Activated T-helper 17 cell treated with anti-CD3 and anti-CD28 coated beads, Interleukin-2, amount 50 U/mL, for 72 hours (primary cell): ENCODE measurements at places on chromosomes 1 and 21. TPM values are rescaled to one million over a fixed set of nuclear protein-coding genes. Genes with fewer than 3 reads are reported as not detected.

The RBM11 gene
- total RNA-seq: 2.9 TPM

The SPRR2F gene
- total RNA-seq: not detected

The HSD3B1 gene
- not detected for total RNA-seq

The EPHB2 gene
- not detected for total RNA-seq

The GNB1 gene
- total RNA-seq: 266 TPM

The ATP6V1G3 gene
- total RNA-seq: not detected

The ACTL8 gene
- 0.28 TPM for total RNA-seq

The PGLYRP3 gene
- not detected for total RNA-seq

GRCh38 chr1:42679364-42679983, 2.7 kb upstream of the YBX1 start:
- no peak for ATAC-seq

DNA sequence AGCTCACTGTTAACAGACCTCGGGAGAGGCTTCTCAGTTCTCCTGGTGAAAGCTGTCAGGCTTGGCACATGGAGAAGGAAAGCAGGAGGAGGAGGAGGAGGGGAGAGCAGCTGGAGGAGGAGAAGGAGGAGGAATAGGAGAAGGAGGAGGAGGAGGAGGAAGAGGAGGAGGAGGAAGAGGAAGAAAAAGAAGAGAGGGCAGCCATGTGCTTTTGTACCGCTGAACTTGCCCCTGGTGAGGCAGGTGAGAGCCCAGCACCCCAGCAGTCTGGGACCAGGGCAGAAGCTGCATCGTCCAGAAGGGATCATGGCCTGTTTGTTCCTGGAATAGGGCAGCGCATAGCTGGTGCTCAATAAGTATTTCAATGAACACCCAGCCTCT, 21.3 kb upstream of the GRHL3 start:
- no peak for ATAC-seq

DNA sequence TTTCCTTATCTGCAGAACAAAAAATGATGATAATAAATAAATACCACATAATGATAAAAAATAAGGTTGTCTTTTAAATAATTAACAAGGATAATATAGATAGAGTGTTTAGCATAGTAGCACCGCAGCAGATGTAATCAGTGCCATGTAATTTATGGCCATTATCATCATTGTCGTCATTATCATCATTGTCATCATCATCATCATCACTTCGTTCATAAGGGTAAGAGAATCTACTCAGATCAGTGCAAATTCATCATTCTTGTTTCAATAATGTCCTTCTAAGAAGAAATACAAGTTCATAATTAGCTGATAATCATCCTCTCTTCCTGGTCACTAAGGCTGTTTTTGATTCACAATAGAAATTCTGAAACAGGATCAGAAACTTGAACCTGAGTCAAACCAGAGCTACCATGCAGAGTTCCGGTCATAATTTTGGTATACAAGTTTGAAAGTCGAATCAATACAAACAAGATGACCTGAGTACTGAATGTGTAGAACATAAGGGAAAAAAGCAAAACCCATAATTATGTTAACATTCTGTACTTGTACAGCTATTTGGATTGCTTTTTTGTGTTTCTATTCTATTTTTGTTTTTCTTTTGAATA, 172.0 kb downstream of the LRRC40 start:
- ATAC-seq: no peak

DNA sequence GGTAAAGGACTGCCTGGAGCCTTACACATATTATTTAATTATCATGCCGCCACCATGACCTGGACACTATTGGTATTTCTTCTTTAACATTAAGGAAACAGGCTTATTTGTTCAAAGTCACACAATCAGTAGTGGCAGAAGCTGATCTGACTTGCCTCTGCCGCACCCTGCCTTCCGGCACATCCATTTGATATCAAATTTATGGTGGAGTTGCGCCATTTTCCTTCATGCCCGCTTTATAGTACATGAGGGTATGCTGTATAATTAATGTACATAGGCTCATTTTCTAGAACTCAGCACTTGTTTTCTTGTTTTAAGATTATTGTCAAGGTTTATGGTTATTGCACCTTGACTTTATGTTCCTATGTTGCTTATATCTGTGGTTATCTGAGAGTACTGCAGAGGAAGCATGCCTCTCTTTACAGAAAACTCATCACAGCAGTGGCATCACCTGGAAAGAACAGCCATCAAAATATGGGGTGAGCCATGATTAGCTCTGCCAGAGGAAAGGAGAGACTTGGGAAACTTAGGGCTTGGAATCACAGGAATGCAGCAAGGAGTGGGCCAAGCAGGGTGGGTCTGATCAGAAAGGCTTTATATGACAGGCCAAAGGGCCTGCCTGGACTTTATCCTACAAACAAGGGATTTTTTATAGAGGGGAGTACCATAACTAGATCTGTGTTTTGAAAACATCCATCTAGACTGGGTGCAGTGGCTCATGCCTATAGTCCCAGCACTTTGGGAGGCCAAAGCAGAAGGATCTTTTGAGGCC, 72.2 kb upstream of the GJB5 start:
- ATAC-seq: no peak

DNA sequence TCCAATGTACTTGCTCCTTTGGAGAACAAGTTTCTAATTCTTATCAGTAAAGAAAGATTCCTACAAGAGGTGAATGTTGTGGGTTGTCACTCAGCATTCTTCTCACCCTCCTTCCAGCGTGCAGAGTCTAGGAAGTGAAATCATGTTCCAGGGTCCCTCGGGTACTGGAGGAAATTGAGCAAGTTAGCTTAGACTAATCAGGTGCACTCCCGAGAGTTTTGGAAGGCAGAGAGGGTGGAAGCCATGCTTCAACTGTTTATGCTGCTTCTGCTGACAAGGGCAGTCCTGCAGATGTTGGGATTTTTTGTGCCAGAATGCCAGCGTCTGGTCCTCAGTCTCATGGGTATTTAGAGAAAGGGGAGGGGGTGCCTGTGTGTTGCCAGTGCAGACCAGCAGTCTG, 5.3 kb upstream of the C1orf115 start:
- no peak for ATAC-seq

DNA sequence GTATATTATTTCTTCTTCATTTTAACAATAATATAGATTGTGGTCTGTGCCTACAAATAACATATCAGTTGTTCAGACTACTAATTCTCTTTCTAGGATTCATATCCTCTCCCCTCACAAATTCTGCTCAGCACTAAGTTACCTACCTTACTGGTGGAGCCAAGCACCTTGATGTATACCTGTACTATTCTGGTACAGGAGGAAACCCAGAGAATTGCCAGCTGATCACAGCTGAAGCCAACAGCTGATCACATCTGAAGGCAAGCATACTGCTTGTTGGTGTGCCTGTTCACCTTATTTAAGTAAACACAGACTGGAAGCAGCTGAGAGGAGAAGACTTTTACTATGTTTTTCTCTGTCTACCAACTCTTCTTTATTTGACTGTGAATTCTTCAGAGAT, 101.8 kb downstream of the PBX1 start:
- no peak for ATAC-seq

GRCh38 chr1:243249214-243249613, 5.9 kb downstream of the CEP170 start:
- ATAC-seq: no peak

- no peak for ATAC-seq
These were observed 14.0 kb downstream of the GTF2B start for GRCh38 chr1:88877382-88877825.

DNA sequence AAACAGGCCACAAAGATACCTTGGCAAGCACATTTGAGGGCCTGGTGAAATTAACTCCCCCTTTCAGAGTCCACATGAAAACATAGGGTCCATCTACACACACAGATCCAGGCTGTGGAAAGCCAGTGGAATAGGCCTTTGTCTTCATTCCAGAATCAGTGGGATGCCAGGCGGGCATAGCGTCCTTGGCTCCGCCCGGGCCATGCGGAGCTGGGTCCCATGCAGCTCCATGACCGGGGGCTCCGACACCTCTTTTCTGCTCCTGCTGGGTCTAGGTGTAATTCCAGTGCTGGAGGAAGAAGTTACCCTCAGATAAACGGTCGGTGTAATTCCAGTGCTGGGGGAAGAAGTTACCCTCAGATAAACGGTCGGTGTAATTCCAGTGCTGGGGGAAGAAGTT, 63.6 kb upstream of the COL6A1 start:
- no peak for ATAC-seq

DNA sequence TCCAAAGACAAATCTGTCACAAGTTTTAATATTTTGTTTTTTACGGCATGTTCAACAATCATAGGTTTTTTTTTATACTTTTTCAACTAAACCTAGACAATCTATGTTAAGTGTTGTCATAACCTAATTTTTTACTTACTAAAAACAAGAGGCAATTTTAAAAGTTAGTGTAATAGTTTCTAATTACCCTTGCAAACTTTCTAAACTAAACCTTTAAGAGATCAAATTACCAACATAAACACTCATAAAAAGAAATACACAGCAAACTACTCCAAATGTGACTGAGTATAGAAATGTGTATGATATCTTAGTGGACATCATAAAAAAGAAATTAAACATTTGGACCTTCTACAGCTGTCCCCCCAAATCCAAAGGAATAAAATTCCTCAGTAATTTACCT, 10.0 kb downstream of the ZNF281 start:
- ATAC-seq: no peak

GRCh38 chr1:214952648-214953047, 129.9 kb upstream of the KCNK2 start:
- ATAC-seq: no peak

- ATAC-seq: no peak
These were observed 6.8 kb downstream of the HIPK1 start for GRCh38 chr1:113935970-113936369.

GRCh38 chr1:25640646-25641328, 24.2 kb downstream of the MAN1C1 start:
- ATAC-seq: no peak

DNA sequence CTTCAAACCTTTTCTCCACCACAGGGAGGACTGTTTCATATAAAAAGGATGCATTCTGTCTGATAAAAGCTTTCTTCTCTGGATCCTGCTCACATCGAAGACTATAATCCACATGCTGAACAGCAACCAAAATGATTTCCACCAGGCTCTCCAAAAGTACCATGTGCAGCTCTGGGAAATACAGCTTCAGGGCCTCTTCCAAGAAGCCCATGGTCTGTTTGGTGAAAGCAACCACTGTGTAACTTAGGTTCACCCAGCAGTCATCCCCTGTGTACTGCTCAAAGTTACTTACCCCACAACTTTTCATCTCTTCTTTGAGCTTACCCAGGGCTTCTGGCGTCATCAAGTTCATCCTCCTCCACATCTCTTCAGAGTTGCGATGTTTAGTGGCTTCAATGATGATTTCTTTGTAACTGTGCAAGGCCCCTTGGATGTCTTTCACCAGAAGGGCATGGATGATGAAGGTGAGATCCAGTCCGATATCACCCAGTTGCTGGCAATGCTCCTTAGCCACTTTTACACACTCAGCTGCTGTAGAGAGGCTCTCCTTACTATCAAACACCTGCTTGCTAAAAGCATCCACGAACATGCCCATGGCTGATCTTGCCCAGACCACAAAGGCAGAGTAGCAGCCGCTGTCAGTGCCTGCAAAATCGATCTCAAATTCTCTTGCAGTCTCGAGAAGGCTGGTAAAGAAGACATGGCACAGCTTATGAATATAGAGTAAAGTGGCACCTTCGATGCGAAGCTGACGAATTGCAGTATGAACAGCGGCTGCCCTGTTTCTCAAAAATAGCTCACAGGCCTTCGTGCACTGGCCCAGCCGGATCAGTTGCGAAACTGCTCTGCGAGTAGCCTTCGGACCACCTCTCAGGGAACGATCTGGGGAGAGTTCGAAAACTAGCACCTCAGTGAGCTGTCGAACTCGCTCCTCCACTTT, 1.7 kb downstream of the EXOC8 start:
- ATAC-seq: no peak

DNA sequence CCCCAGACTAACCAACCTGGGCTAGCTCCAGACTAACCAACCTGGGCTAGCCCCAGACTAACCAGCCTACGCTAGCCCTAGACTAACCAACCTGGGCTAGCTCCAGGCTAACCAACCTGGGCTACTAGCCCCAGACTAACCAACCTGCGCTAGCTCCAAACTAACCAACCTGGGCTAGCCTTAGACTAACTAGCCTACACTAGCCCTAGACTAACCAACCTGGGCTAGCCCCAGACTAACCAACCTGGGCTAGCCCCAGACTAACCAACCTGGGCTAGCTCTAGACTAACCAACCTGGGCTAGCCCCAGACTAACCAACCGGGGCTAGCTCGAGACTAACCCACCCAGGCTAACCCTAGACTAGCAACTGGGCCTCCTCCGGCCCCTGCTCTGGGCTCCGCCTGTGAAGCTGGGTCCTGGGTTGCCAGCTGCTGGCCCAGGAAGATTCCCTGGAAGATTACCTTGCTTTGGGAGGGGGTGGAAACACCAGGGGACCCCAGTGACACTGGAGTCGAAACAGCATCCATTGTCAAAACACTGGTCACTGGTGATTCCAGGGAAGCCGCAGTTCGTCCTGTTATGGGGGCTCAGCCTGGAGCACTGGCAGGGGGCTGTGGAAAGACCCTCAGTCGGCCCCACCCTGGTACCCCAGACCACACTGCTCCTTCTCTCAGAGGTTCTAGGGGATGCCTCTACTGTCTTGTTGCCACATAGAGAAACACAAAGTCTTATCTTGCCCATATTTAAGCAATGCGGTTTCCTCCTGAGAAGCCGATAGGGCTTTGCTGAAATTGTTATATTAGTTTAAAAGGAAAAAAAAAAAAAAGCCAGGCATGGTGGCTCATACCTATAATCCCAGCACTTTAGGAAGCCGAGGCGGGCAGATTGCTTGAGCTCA, 1.1 kb downstream of the TFF2 start:
- ATAC-seq: no peak

DNA sequence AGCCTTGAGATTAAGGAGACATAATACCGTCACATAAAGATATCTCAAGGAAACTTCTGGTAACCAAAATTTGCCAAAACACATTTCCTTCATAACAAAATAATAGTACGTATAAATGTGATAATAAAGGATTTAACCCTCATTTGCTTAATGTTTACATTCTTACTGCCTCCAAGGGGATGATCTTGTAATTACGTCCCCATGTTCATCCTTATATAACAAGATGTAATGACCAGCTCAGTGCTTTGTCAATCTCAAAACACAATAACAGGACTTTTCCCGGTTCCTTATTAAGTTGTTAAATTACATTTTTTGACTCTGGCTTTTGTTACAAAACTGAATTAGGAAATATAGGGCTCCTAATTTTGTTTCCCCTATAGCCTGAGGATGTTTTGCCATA, 41.3 kb upstream of the UHMK1 start:
- no peak for ATAC-seq

GRCh38 chr1:197994907-197995407, 77.8 kb downstream of the LHX9 start:
- ATAC-seq: no peak

DNA sequence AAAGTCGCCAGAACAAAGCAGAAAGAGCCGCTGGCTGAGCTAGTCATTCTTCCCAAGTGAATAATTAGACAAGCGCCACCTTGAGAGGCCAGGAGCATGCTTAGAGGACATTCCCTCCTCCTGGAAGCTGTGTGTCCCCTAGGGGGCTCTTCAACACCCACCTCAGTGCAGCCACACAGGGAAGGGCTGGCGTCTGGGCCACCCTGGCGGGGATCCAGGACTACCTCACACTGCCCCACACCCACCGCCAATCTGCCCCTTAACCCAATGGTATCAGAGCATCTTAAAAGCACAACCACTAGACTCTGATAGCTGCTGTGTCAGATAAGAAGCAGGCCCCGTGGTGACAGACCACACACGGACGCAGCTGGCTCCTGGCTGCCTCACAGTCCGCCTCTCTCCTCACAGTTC, 24.9 kb downstream of the SETD4 start:
- ATAC-seq: no peak

- ATAC-seq: no peak
These were observed 21.7 kb downstream of the LRRN2 start for GRCh38 chr1:204663644-204664383.

GRCh38 chr1:7106442-7107108, 321.3 kb downstream of the CAMTA1 start:
- no peak for ATAC-seq

GRCh38 chr1:98817821-98818220, 156.3 kb downstream of the SNX7 start:
- ATAC-seq: no peak
